ENCODE measurements at places on chromosomes 4 and X.

DNA sequence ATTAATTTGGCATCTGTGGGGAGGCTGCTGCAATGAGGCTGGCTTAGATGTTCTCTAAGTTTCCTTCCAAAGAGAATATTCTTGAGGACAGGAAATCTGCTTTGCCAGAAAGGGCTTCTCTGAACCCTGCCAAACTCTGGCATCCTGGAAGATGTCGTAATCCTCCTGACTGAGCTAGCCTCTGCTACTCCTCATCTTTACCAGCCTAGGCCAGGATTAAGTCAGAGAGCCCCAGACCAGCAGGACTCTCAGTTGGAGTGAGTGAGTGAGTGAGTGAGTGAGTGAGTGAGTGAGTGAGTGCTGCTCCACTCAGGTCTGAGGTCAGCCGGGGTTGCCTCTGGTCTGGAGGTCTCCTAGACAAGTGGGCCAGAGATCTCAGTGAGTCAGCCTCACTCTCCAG, 104.9 kb upstream of the SOD3 start:
- DNase-seq = no peak

DNA sequence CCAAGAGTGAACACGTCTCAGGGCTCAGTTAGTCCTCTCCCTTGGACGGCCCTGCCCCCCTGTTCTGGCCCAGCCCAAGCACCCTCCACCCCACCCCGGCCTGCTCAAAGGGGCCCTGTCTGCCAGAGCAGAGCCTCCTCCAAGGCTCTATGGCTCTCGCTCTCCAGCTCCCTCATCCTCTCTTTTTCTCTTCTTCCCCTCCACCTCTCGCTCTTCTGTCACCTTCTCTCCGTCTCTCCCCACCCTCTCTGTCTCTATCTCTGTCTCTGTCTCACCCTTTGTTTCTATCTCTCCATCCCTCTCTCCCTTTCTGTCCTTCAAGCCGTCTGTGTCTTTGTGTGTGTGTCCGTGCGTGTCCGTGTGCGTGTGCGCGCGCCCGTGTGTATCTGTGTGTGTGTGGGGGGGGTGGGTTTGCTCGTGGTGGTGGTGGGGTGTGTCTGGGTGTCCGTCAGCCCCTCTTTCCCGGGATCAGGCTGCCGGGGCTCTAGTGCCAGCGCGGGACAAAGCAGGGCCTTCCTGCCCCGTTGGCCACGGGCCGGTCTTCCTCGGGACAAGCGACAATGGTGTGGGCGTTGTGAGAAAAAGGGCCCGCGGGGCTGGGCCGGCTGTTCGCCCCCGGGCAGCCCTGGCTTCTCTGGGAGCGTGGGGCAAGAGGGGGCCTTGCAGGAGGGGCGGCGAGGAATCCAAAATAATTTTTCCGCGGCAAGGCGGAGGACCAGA, 8.7 kb downstream of the FRG2 start:
- DNase-seq = no peak

DNA sequence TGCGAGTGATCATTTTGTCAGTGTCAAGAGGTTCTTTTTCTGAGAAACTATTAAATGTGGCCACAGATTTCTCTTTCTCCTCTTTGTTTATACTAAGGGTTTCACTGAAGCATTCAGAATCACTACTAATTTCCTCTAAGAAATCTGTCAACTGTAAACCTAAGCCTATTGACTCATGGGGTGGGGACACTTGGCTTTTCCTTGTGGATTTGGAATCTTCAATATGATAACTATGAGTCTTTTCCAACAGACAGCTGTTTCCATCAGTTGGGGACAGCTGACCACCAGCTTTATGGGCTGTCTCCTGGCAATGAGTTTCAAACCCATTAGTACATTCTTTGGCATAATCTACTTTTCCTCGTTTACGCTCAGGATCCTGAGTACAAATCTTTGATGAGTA, 13.8 kb downstream of the PGRMC1 start:
- DNase-seq = no peak

- no peak for DNase-seq
These were observed 24.8 kb downstream of the CPE start for GRCh38 chr4:165403637-165404036.

DNA sequence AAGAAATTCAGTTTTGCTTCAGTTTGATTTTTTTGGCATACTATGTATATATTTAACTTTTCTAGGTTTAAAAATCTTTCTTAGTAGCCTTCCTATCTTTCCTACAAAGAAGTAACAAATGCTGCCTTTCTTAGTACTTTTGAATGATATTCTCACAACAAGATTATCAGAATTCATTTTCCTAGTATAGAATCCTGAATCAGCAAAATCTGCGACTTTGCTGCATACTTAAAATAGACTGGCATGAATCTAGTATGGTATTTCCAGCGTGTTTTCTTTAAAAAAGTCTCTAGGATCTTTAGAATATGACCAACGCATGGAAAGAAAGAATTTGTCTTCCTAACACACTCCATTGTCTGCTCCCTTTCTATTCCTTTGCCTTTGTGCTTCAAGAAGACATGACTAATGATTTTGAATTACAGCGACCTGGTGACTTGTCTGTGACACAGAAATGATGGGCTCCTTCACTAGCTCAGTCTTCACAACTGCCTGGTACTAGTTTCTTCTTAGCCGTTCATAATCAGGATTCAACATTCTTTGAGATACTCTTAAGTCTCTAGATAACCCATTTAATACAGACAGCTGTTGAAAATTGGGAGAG, 349.8 kb downstream of the PPARGC1A start:
- no peak for DNase-seq

DNA sequence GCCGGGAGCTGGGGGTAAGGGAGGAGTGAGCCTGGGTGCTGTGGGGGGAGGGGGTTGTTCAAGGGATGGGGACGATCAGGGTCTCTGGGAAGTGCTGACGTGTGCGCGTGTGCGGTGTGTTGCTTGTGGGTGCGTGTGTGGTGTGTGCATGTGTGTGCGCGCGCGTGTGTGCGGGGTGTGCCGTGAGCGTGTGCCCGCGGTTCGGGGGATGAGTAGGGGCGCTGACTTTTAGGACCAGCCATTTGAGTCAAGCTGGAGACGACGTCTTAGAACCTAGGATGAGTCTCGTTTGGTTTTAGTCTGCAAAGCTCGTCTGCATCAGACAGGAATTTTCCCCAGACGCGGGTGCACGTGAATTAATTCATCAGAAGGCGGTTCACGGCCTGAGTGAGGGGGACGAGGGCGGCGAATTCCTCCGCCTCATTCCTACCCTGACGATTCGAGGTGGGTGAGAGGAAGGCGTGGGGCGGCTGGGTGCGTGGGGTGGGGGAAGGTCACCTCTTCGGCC, 950 bp upstream of the TMEM271 start:
- no peak for DNase-seq

DNA sequence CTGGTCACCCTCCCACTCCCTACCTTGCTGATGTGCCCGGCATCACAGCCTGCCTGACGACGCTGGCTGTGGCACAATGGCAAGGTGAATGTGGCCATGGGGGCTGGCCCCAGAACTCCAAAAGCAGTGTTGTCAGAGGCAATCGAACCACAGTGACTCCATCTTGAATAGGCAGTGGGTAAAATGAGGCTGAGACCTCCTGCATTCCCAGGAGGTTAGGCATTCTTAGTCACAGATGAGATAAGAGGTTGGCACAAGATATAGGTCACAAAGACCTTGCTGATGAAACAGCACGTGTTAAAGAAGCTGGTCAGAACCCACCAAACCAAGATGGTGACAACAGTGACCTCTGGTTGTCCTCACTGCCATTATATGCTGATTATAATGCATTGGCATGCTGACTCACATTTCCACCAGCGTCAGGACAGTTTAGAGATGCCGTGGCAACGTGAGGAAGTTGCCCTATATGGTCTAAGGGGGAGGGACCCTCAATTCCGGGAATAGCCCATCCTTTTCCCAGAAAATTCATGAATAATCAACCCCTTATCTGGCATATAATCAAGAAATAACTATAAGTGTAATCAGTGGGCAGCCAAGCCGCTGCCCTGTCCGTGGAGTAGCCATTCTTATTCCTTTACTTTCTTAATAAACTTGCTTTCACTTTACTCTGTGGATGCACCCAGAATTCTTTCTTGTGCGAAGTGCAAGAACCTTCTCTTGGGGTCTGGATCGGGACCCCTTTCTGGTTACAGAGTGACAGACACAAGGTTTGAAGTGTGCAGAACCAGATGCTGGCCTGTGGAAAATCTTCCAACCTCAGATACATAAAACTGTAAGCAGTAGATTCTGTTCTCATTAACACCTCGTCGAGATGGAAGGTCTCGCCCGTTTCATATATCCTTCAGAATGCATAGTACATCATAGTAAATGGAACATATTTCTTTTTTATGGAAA, 26.8 kb upstream of the CLDN24 start:
- DNase-seq = no peak

GRCh38 chr4:61248705-61249104, 48.6 kb downstream of the ADGRL3 start:
- DNase-seq = no peak

DNA sequence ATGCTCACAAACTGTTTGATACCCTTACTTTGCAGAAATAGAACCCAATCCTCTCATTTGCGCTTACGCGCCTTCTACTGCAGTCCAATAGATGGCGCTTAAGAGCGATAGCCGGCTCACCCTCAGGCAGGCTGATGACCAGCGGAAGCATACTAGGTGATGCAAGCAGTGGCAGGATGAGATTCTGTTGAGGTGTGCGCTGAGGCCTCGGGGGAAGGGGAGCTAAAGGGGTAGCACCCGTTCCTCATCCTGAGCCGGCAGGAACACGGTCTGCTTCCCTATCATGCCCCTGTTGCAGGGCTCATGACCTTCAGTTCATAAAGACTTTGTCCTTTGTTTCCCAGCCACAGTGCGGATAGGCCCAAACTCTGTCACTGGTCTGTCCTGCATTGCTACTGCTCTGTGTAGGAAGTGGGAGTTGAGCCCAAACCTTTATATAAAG, 628.9 kb downstream of the TLL1 start:
- DNase-seq = no peak

DNA sequence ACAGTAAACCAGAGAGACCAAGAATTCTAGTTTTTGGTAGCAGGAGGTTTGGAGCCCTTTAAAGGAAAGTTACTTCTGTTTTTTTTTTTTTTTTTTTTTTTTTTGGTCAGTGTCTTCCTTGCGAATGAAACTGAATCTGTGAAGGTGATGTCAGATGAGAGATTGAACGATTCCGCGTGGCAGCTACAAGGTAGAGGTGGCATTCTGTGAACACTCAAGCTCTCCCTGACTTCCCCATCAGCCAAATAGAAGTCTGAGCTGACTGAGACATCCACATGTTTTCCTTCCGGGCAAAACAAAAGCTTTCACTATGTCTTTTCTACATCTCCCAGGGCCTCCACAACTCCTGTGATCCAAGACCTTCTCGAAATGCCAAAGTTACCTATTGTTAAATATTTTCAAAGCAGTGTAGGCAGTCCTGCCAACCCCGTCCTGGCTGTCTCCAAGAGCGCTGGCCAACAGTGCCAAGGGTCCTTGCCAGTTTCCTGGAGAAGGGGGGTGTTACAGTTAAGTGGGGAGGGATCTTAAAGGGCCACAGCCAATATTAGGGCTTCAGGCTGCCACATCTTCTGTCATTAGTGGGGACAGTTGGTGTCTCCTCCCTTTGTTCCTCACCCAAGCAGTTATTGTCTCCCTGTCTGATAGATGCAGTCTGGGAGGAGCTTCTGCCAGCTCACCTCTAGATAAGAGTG, 102.9 kb upstream of the SLC34A2 start:
- DNase-seq = no peak

GRCh38 chrX:39591099-39591498, 506.7 kb downstream of the BCOR start:
- no peak for DNase-seq

- DNase-seq = no peak
These were observed 62.5 kb downstream of the NSD2 start for GRCh38 chr4:1933700-1934099.

- DNase-seq = no peak
These were observed 28.4 kb upstream of the COX7B2 start for GRCh38 chr4:46937493-46937892.

DNA sequence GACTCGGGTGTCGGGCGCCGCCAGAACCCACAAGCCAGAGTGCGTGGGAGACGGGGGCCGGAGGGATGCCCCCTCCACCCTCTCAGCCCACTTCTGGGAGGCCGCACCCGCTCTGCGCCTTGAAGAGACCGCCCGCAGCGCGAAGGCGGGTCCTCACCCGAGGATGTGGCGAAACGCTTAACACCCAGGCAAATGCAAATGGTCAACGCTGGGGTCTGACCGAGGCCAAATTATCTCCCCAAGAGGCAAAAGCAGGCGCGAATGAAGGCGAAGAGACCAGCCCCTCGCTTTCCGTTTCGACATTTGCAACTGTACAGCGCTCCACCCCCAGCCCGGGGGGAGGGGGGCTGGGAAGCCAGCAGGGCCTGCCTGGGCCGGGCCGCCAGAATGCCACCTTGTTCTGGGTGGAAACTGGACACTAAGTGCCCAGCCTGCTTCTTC, 137.7 kb upstream of the ZIC3 start:
- no peak for DNase-seq

- no peak for DNase-seq
These were observed 68.8 kb downstream of the SEC24D start for GRCh38 chr4:118767109-118767508.

GRCh38 chrX:38183596-38183995, 37.1 kb downstream of the SRPX start:
- no peak for DNase-seq

DNA sequence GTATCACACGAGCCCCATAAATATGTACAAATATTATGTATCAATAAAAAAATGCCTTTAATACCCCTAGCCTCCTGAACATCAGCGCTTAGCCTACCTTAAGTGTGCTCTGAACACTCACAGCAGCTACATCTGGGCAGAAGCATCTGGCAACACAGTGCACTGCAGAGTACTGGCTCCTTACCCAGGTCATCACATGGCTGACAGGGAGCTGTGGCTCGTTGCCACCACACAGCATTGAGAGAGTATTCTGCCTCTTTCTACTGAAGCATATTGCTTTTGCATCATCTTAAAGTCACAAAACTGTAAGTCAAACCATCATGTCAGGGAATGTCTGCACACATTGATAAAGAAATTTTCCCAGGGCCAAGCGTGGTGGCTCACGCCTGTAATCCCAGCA, 55.2 kb downstream of the TRIML1 start:
- no peak for DNase-seq

- DNase-seq = no peak
These were observed 21.3 kb downstream of the ADGRG4 start for GRCh38 chrX:136322064-136322463.

GRCh38 chr4:85514783-85515182, 39.8 kb downstream of the ARHGAP24 start:
- DNase-seq = no peak
